ENCODE measurements at places on chromosomes 2 and 18. TPM values are rescaled to one million over a fixed set of nuclear protein-coding genes. Genes with fewer than 3 reads are reported as not detected.
A peak's percentile ranks its signal among the peaks of the same experiment; 100 is the strongest.

The IL36RN gene
- not detected for total RNA-seq

The ANO7 gene
- total RNA-seq = 0.53 TPM

The TGFA gene
- 25.8 TPM for total RNA-seq

The GNAL gene
- 0.10 TPM for total RNA-seq

DNA sequence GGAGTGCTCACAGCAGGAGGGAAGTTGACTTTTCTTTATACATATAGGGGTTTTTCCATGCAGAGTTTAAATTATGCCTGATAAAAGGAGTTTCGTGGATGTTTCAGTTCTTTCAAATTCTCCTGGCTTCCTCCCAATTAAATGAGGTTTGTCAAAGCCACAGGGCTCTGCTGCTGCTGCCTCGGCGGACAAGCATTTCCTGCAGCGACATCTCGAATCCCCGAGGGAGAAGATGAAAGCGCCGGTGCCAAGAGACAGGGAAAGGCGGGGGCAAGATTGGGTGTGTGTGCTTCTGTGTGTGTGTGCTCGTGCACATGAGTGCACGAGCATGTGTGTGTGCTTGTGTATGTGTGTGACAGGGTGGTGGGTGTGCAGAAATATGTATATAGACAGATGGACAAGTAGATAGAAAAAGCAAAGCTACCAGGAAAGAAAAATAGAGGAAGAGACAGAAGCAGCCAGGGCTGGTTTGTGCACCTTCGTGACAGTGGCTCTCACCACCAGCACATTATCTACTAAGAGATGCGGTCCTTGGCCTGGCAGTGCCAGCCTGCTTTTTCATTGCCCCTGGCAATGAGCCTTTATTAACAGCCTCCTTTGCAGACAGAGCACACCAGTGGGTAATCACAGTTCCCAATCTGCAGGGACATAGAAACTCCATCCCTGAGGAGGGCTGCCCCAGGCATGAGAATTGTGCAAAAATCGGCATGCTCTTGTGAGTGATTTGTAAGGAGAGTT is 76.2 kb downstream of the CDK15 start:
- DNase-seq = peak; percentile 57

- no peak for DNase-seq
Observed at GRCh38 chr2:37466533-37467222, 122.2 kb downstream of the QPCT start.

- DNase-seq = peak; percentile 18
Observed at GRCh38 chr2:42569116-42569711, 782 bp downstream of the MTA3 start.

GRCh38 chr2:188675391-188676009 is 298.7 kb upstream of the COL3A1 start:
- peak; percentile 59 for DNase-seq

- DNase-seq = no peak
Observed at GRCh38 chr2:207403141-207403540, 126.6 kb upstream of the CREB1 start.

GRCh38 chr2:39405364-39405763 is 31.7 kb downstream of the MAP4K3 start:
- DNase-seq = no peak
